ENCODE measurements at places on chromosomes 2 and 18.

DNA sequence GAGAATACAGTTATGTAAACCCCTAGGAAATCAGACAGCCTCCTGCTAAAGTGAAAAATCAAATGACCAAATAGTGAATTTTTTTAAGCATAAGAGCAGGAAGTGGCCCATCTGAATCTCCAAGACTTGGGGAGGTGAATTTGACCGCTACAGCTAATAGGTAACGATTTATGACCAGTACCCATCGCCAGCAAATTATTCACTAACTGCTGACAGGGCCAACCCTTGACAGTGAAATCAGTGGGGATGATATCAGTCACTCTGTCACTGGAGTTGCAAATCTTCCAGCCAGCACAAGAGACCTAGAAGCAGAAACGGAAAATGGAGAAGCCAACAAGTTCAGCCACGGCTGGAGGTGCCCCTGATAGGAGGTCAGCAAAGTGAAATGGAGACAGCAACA lies 164.3 kb upstream of the PIK3C3 start:
- no peak for DNase-seq

DNA sequence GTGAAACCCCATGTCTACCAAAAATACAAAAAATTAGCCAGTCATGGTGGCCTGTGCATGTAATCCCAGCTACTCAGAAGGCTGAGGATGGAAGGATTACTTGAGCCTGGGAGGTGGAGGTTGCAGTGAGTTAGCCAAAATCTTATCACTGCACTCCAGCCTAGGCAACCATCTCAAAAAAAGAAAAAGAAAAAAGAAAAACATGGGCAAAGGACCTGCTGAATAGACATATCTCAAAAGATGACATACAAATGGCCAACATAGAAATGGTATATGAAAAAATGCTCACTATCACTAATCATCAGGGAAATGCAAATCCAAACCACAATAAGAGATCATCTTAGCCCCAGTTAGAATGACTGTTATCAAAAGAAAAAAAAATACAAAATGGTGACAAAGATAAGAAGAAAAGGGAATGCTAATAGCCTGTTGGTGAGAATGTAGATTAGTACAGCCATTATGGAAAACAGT lies 1.4 kb upstream of the TGOLN2 start:
- no peak for DNase-seq

GRCh38 chr2:10161206-10161931 lies 38.8 kb downstream of the RRM2 start:
- DNase-seq = no peak

DNA sequence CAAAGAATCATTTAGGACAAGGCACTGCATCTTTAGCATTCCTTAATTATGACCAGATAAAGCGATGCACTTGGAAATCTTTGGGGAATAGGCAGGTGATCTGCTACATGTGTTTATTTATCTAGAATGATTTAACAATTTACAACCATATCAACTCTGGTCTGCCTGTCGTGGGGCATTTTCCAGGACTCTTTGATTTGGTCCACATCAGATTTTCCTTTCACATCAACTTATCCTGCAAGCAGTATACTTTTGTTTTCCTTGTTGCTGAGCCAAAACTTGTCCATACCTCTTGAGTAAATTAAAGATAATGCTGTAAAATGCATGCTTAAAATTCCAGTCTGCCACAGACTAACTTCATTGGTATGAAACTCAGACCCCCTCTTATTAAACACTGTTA lies 312.4 kb upstream of the TCF4 start:
- no peak for DNase-seq

DNA sequence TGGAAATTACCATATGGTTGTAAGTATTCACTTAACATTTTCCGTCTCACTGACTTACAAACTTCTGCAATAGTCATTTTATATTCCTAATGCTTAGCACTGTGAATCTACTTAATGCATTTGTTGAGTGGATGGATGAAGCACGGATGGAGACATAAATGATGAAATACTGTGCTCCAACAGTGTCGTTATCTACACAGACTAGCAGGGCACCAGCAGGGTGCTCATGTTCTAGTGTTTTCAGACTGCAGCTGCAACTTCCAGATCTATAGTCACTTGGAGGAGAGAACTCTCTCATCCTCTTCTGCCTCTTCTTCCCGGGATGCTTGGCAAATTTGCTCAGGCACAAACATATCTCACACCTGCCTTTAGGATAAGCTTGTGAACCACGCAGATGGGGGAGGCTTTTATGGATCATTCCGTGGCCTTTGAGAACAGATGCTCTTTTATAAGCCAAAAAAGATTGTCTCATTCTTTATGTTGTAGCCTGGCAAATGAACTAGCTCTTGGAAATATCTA lies 797.7 kb downstream of the MBD2 start:
- no peak for DNase-seq

DNA sequence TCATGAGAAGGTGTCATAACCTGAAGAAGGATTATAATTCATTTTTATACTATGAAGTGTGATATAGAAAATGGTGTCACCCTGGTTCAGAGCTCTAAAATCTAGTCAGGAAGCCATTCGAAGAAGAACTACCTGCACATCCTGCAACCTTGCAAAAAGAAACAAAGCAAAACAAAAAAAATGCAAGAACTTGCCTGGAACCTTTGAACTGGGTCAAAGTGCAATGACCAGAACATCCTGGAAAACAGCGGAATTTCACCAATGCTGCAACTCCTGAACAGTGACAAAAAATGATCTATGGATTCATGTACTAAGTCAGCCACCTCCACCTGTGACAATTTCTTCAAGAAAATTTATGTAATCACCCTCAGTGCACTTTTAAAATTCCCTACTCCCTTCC lies 1083.3 kb upstream of the GYPC start:
- DNase-seq = no peak

DNA sequence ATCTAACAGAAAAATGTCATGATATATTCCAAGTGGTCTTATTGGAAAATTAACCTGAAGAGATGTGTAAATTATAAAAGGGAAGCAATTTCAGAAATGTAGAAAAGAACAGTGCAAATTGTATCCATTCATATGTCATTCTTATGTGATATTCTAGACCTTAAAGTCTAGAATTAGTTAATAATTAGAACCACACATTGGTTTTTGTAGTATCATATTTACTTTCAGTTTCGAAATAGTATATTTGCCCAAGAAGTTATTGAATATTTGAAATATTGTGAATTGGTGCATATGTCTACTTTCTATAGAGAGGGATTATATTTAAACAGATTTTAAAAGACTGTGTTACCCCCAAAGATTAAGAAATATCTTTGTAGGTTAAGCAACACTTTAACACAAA lies 1348.6 kb upstream of the ACVR2A start:
- DNase-seq = no peak

GRCh38 chr2:39640107-39640506 lies 25.6 kb upstream of the TMEM178A start:
- no peak for DNase-seq
